ENCODE measurements at places on chromosomes 6 and 20.
A peak's percentile ranks its signal among the peaks of the same experiment; 100 is the strongest.

DNA sequence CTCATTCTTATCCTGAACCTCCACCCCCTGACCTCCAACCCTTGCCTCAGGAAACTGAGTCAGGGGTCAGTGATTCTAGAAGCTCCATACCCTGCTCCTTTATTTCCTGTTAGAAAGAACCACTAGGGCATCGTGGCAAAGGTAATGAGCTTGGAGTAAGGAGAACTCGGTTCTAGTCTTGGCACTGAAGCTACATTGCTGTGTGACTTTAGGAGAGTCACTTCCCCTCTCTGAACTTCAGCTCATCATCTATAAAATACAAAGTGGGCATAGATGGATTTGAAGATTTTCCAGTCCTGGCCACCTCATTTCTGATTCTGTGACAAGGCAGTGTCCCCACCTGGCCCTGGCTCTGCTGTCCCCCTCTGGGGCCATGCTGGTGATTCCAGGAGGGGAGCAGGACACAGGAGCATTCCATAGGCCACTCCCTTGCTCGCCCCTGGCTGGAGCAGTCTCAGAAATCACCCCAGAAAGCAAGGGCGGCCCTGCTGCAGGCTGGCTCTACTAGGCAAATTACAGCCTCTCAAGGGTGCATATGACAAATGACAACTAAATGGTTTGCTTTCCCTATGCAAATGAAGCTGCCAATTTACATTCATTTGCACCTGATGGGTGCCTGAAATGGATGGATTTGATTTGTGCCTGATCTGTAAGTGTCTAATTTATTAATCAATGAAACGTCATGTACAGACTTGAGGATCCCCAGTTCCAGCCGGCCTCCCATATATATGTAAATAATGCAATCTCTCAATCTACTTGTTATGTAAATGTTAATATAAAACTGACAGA, 62.2 kb downstream of the LRFN2 start:
- no peak for DNase-seq

DNA sequence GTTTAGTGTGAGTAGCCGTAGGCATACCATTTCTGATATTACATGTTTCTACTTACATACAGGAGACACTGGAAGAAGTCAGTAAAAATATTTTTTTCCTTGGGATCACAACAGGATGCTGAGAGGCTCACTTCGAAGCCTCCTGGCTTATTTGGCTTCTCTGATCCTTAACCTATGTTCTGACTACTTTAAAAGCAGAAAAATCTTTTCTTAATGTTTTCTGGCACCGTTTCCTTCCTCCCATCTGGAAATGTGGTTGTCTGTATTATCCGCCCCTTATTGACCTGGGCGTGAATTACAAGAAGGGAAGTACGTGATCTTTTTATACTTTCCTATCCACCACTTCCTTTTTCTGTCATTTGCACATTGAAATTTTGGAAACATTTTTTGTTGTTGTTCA, 379.6 kb downstream of the COL12A1 start:
- DNase-seq = no peak

DNA sequence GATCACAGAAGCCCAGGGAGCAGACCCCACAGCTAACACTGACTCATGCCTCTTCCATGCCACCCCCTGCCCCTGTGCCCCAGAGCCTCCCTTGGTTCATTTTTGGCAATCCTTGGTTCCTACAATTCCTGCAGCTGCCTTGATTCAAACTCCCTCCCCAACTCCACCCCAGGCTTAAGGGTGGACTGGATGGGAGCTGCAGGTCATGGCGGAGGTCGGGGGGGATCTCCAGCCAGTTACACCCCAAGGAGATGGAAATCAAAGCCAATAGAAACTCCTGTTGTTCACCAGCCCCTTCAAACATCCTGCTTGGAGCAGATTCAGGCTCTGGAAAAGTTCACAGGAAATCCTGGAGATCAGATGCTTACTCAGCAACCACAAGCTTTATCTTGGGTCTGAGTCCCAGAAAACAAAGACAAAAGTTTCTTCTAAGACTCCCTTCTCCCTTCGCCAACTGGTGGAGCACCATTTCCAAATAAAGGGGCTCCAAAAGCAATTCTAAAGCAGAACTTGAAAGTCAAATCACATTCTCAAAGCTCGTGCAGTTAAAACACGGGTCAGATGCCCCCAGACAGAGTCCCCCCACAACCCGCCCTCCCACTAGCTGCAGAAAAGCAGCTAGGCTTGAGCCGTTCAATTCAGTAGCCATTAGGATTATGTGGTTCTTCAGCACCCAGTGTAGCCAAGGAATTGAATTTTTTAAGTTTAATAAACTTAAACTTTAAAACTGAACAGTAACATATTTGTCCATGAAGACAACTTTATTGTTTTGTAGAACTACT, 149.5 kb downstream of the ANKRD60 start:
- DNase-seq = no peak

- DNase-seq = no peak
Measured at GRCh38 chr6:124080483-124080882, 276.8 kb downstream of the NKAIN2 start.

DNA sequence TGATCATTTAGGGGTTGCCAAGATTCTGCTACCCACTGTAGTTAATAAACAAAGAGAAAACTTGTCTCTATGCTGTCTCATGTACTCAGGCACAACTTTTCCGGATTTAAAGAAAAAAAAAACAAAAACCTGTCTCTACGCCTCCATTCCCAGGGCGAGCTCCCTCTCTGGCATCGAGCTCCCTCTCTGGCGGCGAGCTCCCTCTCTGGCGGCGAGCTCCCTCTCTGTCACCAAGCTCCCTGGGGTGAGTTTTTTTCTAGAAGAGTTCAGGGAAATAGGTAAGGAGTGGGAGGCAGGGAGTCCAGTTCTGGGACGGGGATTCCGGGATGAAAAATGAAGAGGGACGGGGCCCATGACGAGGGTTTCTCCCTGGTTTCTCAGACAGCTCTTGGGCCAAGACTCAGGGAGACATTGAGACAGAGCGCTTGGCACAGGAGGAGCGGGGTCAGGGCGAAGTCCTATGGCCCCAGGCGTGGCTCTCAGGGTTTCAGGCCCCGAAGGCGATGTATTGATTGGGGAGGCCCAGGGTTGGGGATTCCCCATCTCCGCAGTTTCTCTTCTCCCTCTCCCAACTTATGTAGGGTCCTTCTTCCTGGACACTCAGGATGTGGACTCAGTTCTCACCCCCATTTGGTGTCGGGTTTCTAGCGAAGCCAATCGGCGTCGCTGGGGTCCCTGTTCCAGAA, 16.5 kb upstream of the HLA-A start:
- peak; percentile 27 for DNase-seq

DNA sequence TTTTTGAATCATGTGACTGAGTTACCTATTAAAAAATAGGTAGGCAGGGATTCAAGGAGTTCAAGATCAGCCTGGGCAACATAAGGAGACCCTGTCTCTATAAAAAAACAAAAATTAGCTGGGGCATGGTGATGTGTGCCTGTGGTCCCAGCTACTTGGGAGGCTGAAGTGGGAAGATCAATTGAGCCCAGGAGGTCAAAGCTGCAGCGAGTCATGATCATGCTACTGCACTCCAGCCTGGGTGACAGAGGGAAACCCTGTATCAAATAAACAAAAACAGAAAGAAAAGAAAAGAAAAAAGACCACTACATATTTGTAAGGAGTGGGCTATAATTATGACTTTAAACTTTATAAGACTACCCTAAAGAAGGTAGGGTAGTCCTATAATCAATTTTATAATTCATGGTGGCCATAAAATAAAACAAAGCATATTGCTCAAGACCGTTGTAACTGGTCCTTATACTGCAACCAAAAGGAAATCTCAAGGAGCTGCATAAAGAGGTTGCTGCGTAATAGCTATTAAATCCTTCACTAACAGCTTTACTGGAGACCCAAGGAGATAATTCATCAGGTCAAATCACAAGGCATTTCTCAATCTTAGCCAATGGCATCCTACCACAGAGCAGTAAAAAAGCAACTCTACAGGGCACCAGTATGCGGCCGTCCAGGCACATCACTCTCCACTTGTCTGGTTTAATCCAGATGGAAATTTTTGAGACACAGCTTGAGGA, 13.5 kb downstream of the PIGU start:
- no peak for DNase-seq

GRCh38 chr20:641516-641875, 11.5 kb downstream of the SRXN1 start:
- DNase-seq = no peak

DNA sequence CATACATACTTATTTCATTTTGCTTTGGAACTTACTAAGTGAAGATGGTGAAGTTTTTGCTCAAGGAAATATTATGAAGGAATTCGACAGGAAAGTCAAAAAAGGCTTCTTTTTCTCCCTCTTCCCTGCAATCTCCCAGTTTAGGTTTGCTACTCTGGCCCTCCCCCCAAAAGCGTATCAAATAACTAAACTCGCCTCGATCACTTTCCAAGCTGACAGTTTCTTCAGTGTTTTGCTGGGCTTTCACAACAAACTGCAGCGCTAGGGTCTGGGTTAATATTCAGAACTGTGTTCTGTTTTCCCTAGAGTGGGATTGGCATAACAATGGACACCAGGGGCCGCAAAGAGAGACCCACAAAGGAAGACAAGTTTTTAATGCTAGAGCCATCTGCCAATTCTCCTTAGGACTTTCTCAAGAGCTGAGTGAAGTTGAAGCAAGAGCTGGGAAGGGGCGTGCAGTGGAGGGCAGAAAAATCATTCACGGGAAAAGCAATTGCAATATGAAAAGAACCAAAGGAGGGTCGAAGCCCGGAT, 57.8 kb downstream of the ATP9A start:
- DNase-seq = no peak
